ENCODE measurements at places on chromosomes 7 and 10. TPM values are rescaled to one million over a fixed set of nuclear protein-coding genes. Genes with fewer than 3 reads are reported as not detected.
A peak's percentile ranks its signal among the peaks of the same experiment; 100 is the strongest.

Gene ZNF282
- 42.0 TPM for total RNA-seq

Gene CLCN1
- total RNA-seq, result 0.09 TPM

Gene OR2A12
- total RNA-seq, result not detected

Gene GSTO2
- 0.96 TPM for total RNA-seq

Gene CAMK2B
- not detected for total RNA-seq

Gene HNRNPH3
- total RNA-seq, result 124 TPM

Gene CPA2
- total RNA-seq, result not detected

Gene ZNF746
- 23.9 TPM for total RNA-seq

Gene GIMAP1
- 6.8 TPM for total RNA-seq

Gene OR2A1
- not detected for total RNA-seq

Gene NME8
- not detected for total RNA-seq

Gene AUTS2
- total RNA-seq, result 9.5 TPM

Gene PAPOLB
- not detected for total RNA-seq

Gene PON1
- total RNA-seq, result not detected

- no peaks in the 10 kb centered on the region for H3K4me1 ChIP-seq
- H3K27me3 ChIP-seq, result no peaks in the 10 kb centered on the region
- peaks cover 27% of the 10 kb centered on the region for H3K36me3 ChIP-seq
- H3K27ac ChIP-seq, result no peak overlapping the region
- DNase-seq, result no peak
- no peak overlapping the region for H3K4me3 ChIP-seq
These were observed 64.5 kb upstream of the DNAJB12 start for GRCh38 chr10:72419241-72419640.

- peak overlapping the region; percentile 78 for H3K27ac ChIP-seq
These were observed 20.8 kb upstream of the ZNF800 start for GRCh38 chr7:127413326-127413725.

- H3K27me3 ChIP-seq, result peaks cover 12% of the 10 kb centered on the region
- no peak overlapping the region for H3K4me3 ChIP-seq
- DNase-seq, result no peak
- no peak overlapping the region for H3K27ac ChIP-seq
These were observed 18.5 kb downstream of the EBF3 start for GRCh38 chr10:129945526-129945925.

DNA sequence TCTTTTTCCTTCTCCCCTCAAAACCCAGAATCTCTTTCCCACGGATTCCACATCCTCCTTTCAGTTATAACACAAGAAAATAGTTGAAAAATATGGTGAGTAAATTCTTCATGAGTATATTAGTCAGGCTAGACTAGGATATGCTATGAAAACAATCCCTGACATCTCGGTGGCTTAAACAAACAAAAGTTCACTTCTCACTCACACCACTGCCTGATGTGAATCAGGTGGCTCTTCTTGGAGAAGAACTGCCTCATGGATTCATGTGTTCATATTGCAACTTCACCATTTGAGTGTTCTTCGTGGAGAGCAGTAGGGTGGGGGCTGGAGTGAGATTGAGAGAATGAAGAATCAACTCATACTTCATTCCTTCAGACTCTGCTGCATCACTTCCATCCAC, 204.1 kb downstream of the PHF14 start:
- H3K4me3 ChIP-seq, result no peak overlapping the region
- no peaks in the 10 kb centered on the region for H3K36me3 ChIP-seq
- no peak for DNase-seq
- H3K27me3 ChIP-seq, result no peaks in the 10 kb centered on the region
- H3K27ac ChIP-seq, result no peak overlapping the region
- H3K4me1 ChIP-seq, result peaks cover 2% of the 10 kb centered on the region

DNA sequence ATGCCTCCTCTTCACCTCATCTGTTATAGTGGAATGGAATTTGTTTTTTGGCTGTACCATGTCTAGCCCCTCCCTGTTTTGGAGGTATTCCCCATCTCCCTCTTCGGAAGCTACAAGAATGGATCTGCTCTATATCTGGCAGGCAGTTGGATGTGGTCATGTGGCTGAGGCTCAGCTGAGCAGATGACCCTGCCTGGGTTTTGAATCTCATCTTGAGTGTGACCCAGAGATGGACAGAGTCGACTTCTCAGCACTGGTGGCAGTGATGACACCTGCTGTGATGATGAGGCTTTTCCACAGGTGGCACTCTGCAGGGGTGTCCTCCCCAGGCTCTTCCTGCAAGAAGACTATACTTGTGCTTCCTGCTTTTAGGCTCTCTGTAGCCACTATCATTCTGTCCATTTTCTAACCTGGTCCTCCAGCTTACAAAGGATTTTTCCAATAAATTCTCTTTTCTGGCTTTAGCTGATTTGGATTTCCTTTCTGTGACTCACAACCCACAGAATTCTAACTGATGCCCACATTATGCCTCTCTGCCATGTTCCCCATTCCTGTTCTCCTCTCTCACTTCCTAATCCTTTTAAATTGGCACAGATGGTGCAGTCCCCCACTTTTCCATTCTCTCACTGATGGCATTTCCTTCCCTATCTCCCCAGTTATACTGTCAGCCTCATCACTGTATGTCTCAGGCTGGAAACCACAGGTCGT, 7.5 kb upstream of the ARHGAP22 start:
- DNase-seq, result peak; percentile 15
- no peaks in the 10 kb centered on the region for H3K36me3 ChIP-seq
- no peak overlapping the region for H3K27ac ChIP-seq
- no peaks in the 10 kb centered on the region for H3K4me1 ChIP-seq
- peaks cover 30% of the 10 kb centered on the region for H3K27me3 ChIP-seq
- H3K4me3 ChIP-seq, result no peak overlapping the region

- no peak for DNase-seq
- no peak overlapping the region for H3K4me3 ChIP-seq
- peaks cover 95% of the 10 kb centered on the region for H3K4me1 ChIP-seq
- H3K27me3 ChIP-seq, result no peaks in the 10 kb centered on the region
- peaks cover 12% of the 10 kb centered on the region for H3K36me3 ChIP-seq
These were observed 24.9 kb downstream of the KLF6 start for GRCh38 chr10:3760083-3760482.

DNA sequence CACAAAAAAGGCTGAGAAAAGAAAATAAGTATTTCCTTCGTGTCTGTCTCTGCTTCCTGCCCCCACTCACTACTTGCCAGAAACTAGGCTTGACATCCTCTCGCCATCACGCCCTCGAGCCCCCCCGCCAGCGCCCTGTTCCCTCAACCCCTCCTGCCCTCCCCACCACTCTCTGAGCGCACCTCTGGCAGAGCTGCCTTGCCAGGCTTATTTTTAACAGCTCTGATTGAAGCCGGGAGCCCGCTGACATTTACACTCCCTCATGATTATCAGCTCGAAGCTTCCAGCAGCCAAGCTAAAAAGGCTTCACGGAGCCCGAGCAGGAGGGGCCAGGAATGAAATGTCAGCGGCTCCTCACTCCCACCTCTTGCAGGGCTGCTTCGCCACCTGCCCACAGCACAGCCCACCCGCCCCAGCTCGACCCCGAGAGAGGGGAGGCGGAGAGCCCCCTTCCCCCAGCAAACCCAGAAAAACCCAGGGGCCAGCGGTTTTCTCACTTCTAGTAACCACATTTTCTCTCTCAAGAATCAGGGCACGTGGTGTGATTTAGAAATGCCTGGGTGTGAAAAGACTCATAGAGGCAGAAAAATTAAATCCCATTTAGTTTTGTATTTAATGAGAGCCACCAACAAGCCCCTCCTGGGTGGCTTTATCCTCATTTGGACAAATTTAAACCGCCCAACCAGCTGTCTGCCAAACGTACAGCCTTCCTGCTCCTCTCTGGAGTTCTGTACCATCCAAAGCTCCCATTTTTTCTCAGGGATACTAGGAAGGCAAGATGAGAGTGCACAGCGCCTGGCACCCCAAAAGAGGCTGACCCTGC, 89.3 kb downstream of the SLIT1 start:
- H3K27ac ChIP-seq, result no peak overlapping the region
- H3K4me1 ChIP-seq, result peaks cover 17% of the 10 kb centered on the region
- H3K4me3 ChIP-seq, result no peak overlapping the region
- H3K27me3 ChIP-seq, result peaks cover 37% of the 10 kb centered on the region

- no peak overlapping the region for H3K27ac ChIP-seq
- H3K4me3 ChIP-seq, result no peak overlapping the region
- no peak for DNase-seq
- H3K36me3 ChIP-seq, result no peaks in the 10 kb centered on the region
- peaks cover 6% of the 10 kb centered on the region for H3K4me1 ChIP-seq
These were observed 277.7 kb downstream of the DNAJB6 start for GRCh38 chr7:157614457-157615020.

DNA sequence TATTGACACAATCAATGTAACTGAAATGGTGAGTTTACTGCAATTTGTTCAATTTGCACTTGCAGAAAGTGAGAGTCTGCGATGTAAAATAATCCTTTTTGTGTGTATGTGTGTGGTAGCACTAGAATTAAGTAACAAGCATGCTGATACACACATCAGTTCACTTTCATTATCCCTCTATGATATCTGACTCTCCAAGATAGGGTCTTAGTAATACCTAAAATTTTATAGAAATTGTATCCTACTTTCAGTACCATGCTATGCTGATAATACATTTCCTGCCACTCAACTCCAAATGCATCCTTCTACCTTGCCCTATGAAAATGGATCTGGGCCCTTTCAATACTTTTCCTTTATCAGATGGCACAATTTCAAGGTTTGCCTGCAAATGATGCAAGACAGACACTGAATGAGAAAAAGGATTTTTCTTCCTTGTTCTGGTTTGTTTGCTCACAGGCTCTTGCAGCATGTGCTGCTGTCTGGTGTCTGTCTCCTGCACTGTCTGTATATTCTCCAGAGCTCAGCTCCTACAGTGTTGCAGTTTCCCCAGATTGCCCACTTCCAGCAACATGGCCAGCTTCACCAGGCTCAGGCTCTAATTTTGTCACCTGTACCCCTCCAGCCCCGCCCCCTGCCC, 297.9 kb upstream of the HGF start:
- H3K27me3 ChIP-seq, result no peaks in the 10 kb centered on the region
- no peak overlapping the region for H3K4me3 ChIP-seq
- no peaks in the 10 kb centered on the region for H3K4me1 ChIP-seq
- H3K27ac ChIP-seq, result no peak overlapping the region
- no peaks in the 10 kb centered on the region for H3K36me3 ChIP-seq
- no peak for DNase-seq

DNA sequence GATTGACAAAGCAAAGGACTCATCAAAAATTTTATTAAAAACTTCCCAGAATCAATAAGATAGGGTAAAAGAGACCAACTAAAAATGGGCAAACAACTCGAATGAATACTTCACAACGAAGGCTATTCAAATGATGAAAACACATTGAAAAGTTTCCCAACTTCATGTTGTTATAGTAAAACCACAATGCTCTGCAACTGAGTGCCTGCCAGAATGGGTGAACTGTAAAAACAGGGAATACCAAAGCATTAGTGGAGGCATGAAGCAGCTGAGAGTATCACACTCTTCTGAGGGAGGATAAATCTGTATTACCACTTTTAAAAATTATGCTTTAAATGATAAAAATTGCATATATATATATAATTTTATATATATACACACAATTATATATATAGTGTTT, 1214.7 kb downstream of the SORCS3 start:
- no peak overlapping the region for H3K27ac ChIP-seq
- H3K4me1 ChIP-seq, result no peaks in the 10 kb centered on the region
- no peak overlapping the region for H3K4me3 ChIP-seq
- no peaks in the 10 kb centered on the region for H3K36me3 ChIP-seq
- no peaks in the 10 kb centered on the region for H3K27me3 ChIP-seq

DNA sequence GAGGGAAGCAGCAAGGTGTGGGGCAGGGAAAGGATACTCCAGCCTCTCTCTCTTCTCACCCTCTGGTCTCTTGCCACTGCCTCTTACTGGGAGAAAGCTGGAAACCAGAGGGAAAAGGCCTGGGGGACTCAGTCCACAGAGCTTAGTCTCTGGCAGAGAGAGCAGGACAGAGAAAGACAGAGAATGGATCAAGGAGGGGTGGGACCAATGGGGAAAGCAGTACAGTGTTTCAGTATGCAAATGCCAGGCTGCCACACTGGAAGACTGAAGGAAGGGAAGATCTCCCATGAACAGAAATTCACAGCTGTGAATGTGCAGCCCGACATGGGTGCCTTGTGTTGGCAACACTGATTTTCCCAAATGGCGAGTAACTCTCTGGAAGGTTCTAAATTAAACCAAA, 40.4 kb downstream of the CREB5 start:
- no peak overlapping the region for H3K27ac ChIP-seq
- DNase-seq, result no peak
- no peaks in the 10 kb centered on the region for H3K36me3 ChIP-seq
- no peak overlapping the region for H3K4me3 ChIP-seq
- no peaks in the 10 kb centered on the region for H3K4me1 ChIP-seq
- peaks cover 15% of the 10 kb centered on the region for H3K27me3 ChIP-seq

- no peak overlapping the region for H3K4me3 ChIP-seq
- H3K36me3 ChIP-seq, result no peaks in the 10 kb centered on the region
- H3K4me1 ChIP-seq, result peaks cover 13% of the 10 kb centered on the region
- H3K27me3 ChIP-seq, result no peaks in the 10 kb centered on the region
- DNase-seq, result no peak
- H3K27ac ChIP-seq, result no peak overlapping the region
These were observed 130.9 kb downstream of the OAT start for GRCh38 chr10:124287791-124288190.

GRCh38 chr10:97895915-97896314, 46.3 kb downstream of the GOLGA7B start:
- no peak for DNase-seq
- no peak overlapping the region for H3K27ac ChIP-seq
- no peaks in the 10 kb centered on the region for H3K4me1 ChIP-seq
- H3K36me3 ChIP-seq, result no peaks in the 10 kb centered on the region
- no peak overlapping the region for H3K4me3 ChIP-seq
- peaks cover 13% of the 10 kb centered on the region for H3K27me3 ChIP-seq

GRCh38 chr10:131846240-131847101, 54.3 kb upstream of the PPP2R2D start:
- H3K4me3 ChIP-seq, result no peak overlapping the region
- no peaks in the 10 kb centered on the region for H3K27me3 ChIP-seq
- no peak overlapping the region for H3K27ac ChIP-seq

- no peak overlapping the region for H3K4me3 ChIP-seq
- H3K4me1 ChIP-seq, result peaks cover 11% of the 10 kb centered on the region
- no peaks in the 10 kb centered on the region for H3K36me3 ChIP-seq
These were observed 101.9 kb upstream of the PIP4K2A start for GRCh38 chr10:22816298-22816653.

- no peak for DNase-seq
- no peaks in the 10 kb centered on the region for H3K36me3 ChIP-seq
- no peaks in the 10 kb centered on the region for H3K27me3 ChIP-seq
- H3K4me1 ChIP-seq, result peaks cover 4% of the 10 kb centered on the region
- no peak overlapping the region for H3K4me3 ChIP-seq
These were observed 90.3 kb downstream of the CPEB3 start for GRCh38 chr10:92200564-92200963.

DNA sequence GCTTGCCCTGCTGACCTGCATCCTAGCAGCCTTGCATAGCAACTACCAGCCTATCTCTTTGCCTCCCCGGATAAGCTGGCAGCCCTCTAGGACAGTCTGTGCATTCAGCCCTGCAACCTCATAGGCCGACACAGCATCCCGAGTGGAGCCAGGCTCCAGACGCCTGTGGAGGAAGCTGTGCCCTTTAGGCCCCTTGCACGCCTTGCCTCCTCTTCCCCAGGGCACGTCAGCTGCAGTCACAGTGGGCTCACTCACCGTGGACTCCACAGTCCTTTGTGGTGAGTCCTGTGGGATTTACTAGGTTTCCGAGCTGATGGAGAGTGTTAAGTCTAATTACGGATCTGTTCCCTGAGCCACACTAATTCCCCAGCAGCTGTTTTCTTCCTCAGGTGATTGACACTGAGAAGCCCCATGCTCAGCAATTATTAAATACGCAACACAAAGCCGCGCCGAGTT, 540.0 kb downstream of the TCERG1L start:
- no peaks in the 10 kb centered on the region for H3K4me1 ChIP-seq
- no peaks in the 10 kb centered on the region for H3K36me3 ChIP-seq
- H3K27ac ChIP-seq, result no peak overlapping the region
- DNase-seq, result no peak
- no peaks in the 10 kb centered on the region for H3K27me3 ChIP-seq

- H3K4me1 ChIP-seq, result no peaks in the 10 kb centered on the region
- H3K4me3 ChIP-seq, result no peak overlapping the region
- H3K36me3 ChIP-seq, result no peaks in the 10 kb centered on the region
- H3K27ac ChIP-seq, result no peak overlapping the region
- DNase-seq, result no peak
These were observed 14.8 kb upstream of the VWDE start for GRCh38 chr7:12418452-12418851.

All from activated CD8-positive, alpha-beta memory T cell treated with anti-CD3 and anti-CD28 coated beads, Interleukin-2, amount 10 ng/mL, durations not matched to agents 7 days and 5 days (primary cell).